Hippocampal formation (tissue), 2 donors: ENCODE measurements at places on chromosomes 7 and 10.

DNA sequence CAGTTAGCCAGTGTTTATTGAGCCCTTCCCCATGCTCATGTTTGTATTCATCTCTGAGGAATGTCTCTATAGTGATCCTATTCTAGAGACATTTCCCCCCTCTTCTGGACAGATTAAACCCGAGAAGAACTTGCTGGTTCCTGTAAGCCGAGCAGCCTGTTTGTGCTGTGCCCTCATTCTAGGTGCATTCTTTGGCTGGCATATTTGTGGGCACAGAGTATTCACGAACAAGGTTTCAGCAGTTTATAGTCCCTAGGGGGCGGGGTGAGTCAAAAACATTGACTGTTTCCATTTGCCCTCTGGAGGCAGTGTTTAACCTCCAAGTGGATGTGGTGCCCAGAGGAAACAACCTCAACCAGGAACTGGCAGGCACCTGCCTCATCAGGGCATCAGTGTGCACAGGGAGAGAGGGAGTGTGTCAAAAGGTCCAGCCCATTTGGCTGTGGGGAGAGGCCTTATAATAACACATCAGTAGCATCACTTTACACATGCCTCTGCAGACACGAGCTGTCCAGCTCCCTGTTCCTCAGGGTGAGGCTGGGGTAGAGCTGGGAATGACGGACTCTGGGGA is 273.3 kb upstream of the LRGUK start:
- DNase-seq: no peak

DNA sequence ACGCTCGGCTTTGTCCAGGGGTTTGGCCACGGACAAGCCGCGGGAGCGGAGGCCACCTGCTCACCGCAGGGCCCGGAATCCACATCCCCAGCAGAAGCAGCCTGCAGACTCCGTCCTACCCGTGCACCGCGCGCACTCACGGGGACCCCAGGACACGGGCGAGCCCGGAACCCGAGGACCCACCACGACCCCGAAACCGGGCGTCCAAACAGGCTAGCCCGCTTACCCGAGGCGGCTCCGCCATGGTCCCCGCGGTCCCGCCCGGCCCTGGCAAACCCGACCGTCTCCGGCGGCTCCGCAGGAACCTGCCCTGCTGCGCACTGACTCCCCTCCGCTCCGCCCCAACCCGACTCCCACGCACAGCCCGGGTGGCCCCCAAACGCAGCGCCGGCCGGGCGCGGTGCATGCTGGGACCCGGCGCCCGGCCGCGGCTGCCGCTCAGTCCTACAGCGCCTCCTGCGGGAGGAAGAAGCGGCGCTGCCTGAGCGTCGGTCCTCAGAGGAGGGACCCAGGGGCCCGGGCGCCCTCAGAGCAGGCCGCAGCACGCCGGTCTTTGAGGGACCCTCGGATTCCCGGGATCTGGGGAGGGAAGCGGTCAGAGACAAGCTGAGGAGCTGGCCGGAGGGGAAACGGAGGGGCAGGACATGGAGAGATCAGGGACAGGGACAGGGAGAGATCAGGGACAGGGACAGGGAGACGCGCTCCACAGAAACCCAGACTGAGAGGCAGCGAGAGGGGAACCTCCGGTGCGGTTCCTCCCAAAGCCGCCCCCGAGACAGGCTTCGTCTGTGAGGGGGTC is at the start of gene ZNF786:
ZNF786 (minus strand) TSS at position 322 of the 799 bp plus-strand sequence; CDS start at position 244, 78 bp downstream.
- DNase-seq: peak; percentile 92

- no peak for DNase-seq
These were observed 6.4 kb upstream of the TNRC18 start for GRCh38 chr7:5429857-5430611.

- DNase-seq: no peak
These were observed 8.2 kb downstream of the KCNIP2 start for GRCh38 chr10:101835362-101835761.

DNA sequence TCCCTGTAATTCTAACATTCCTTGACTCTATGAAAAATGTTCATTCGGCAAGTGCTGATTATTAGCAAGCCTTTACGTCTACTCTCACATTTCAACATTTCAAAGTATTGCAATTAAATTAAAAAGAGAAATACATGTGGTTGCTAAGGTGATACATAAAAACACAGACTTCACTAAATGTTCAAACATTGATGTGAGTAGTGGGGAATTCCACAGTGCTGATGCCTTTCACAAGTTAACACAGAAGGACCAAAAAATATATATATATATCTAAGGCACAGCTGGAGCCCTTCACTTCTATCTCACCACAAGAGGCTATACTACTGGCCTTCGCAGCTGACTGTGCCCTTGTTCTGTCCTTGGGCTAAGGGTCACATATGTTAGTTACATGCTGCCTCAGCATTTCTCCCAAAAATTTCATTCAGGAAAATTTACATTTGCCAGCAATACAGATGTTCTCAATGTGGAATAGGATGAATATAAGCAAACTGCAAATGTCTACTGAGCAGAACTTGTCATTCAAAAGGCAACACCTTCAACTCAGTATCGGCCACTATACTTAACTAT is 13.9 kb downstream of the CTTNBP2 start:
- no peak for DNase-seq

- DNase-seq: no peak
These were observed 6.1 kb upstream of the GSDME start for GRCh38 chr7:24763303-24763901.

GRCh38 chr7:51158742-51159445 is 157.7 kb downstream of the COBL start:
- DNase-seq: no peak

- DNase-seq: no peak
These were observed 21.4 kb downstream of the SLC25A13 start for GRCh38 chr7:96300502-96300901.

- DNase-seq: no peak
These were observed 869 bp downstream of the CHCHD1 start for GRCh38 chr10:73782749-73783085.

GRCh38 chr10:34081948-34082347 is 733.1 kb downstream of the PARD3 start:
- DNase-seq: no peak

DNA sequence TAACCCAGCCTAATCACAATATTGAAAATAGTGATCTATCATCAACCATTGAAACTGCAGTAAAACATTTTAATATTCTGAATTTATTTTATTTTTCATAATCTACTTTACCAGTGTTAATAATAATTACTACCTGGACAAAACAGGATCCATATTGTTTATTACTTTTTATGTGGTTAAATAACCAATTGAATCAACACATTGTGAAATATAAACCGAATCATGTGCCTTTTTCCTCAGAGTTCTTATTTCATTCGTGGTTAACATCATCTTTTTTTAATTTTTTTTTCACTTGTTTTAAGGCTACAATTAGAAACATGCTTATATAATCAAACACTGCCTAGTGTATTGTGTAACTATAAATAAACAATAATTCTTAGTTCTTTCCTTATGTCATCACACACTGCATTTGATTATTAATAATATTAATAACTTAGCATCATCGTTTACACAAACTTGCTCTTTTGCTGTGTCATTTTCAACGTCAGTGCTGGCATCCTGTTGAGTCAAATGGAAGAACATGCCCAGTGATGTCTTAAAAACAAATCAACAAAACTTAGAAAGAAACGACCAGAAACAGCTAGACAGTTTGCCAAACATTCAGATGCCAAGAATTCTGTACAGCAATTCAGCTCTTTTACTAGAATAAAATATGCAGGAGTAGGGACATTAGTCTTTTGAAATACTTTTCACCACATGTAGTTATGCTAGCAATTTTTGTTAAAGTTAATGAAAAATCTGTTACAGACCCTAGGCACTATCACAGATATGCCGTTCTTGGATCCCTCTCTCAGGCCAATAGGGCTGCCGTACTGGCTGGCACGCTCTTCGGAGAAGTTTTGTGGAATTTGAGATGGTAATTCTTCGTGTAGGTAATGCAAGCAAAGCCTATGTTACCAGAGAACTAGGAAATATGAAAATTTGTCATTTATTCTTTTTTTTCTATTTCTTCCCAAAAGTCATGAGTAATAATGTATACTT is 330.4 kb upstream of the SEMA3A start:
- no peak for DNase-seq

- DNase-seq: no peak
These were observed 675 bp downstream of the SLC4A2 start for GRCh38 chr7:151060113-151060415.

- DNase-seq: no peak
These were observed 37.5 kb downstream of the HELLS start for GRCh38 chr10:94583124-94583523.

GRCh38 chr7:1942243-1942940 is 272.3 kb downstream of the ELFN1 start:
- DNase-seq: no peak

- DNase-seq: no peak
These were observed 28.2 kb upstream of the C10orf53 start for GRCh38 chr10:49651039-49651835.

DNA sequence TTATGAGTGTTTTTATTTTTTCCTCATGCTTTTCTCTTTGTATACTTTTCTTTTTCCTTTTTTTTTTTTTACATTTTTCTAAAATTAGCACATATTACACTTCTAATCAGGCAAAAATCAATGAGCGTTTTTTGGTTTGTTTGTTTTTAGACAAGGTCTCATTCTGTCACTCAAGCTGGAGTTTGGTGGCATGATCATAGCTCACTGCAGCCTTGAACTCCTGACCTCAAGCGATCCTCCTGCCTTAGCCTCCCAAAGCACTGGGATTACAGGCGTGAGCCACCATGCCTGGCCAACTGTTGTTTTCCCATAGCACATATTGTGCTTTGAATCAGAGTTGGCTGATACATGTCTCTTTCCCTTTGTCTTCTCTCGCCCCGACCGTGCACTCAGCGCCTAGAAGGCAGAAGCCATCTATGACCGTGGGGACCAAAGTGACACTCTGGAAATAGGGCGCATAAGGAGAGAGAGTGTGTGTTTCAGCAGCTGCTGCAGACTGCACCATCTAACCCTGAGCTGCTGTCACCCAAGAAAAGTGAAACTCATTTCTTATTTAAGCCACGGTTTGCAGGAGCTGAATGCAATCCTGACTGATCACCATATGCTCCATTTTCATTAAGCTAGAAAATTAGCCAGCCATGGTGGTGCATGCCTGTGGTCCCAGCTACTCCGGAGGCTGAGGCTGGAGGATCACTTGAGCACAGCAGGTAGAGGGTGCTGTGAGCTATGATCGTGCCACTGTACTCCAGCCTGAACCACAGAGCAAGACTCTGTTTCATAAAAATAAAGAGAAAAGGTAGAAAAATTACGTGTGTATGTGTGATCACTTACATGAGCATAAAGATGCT is 41.4 kb upstream of the GTF2I start:
- DNase-seq: no peak

DNA sequence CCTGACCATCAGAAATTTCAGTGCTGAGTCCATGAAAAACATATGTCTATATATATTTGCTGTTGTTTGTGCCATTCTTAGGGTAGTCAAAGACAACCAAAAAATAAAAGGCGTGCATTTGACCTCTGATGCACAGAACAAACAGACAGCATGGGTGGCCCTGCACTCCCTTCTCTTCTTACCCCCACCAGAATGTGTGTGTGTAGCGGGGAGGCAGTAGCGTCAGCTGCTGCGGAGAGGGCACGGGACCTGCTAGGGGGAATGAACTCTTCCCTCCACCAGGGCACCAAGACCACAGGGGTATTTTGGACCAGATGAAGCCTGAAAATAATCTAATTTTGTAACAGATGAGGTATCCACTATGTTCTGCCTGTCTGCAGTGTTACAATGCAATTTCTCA is 277.7 kb upstream of the ZNF32 start:
- DNase-seq: no peak

- DNase-seq: no peak
These were observed 58.5 kb downstream of the PAX2 start for GRCh38 chr10:100803908-100804307.

GRCh38 chr7:25031007-25031406 is 51.0 kb upstream of the OSBPL3 start:
- no peak for DNase-seq

DNA sequence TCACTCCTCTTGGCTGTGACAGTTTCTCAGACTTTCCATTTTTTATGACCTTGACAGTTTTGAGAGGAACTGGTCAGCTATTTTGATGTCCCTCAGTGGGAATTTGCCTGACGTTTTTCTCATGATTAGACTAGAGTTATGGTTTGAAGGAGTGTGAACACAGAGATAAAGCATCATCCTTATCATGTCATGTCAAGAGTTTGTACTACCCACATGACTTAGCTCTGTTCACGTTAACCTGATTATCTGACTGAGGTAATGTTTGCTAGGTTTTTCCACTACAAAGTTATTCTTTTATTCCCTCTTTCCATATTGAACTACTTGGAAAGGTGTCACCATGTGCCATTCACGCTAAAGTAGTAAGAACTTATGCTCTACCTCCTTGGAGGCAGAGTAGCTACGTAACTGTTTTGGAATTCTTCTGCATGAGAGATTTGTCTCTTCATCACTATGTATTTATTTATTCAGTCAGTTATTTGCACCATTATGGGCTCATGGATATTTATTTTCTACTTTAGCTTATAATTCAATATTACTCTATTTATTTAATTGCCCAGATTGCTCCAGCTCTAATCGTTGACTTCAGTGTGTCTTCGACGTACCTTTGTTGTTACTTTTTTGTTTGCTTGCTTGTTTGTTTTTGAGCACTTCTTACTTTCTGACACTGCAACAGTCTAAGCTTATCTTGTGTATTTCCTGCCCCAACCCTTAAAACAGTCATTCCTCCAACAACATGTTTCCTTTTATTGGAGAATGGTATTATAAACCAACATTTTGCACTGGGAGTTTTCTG is 50.4 kb downstream of the CPED1 start:
- no peak for DNase-seq

GRCh38 chr10:72065439-72066025 is 22.8 kb downstream of the SPOCK2 start:
- DNase-seq: no peak

DNA sequence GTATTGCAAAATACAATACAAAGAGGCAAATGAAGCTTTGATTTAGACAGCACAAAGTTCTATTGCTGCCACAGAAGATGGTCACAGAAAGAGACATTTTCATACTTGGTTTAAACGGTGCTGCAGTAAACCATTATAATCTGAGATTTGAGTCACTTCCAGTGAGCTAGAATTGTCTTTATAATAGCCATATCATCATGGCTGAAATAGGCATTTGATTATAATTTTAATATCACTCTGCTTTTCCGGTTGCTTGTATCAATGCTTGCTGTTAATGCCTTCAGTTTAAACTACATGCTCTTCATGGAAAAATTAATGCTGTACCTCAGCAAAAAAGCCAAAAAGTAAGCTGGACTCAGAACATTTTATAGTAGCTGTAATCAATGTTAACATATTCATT is 48.5 kb downstream of the CPEB3 start:
- DNase-seq: no peak

DNA sequence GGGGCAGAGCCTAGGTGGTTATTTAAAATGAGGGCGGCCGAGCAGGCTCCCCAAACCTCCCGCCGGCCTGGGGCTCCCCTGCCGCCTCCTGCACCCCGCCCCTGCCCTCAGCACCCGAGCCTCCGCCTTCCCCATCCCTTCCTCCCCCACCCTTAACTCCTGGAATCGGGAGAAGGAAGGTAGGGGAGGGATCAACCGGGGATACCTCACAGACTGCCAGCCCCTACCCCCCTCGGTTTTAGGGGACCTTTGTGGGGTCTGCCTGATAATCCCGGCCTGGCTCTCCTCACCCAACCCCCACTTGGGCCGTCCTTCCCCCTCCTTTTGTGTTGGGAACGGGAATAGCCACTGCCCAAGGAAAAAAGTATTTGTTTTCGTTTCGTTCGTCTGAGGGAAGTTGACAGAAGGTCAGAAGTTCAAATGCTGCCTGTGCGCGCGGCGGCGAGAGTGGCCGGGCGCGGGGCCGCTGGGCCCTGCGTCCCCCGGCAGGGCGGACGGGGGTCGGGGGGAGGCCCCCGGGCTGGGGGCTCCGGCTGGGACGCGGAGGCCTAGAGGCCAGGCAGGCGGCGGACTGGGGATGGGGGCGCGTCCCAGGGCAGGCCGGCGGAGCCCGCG is 2.8 kb downstream of the SHH start:
- no peak for DNase-seq
